ENCODE measurements at places on chromosomes 6 and 20. TPM values are rescaled to one million over a fixed set of nuclear protein-coding genes. Genes with fewer than 3 reads are reported as not detected.

CLPSL2 gene
- total RNA-seq, result not detected

ABHD16B gene
- total RNA-seq, result not detected

ZNF831 gene
- total RNA-seq, result not detected

GRIK2 gene
- total RNA-seq, result 0.07 TPM

FOXC1 gene
- total RNA-seq, result not detected

HUS1B gene
- 2.2 TPM for total RNA-seq

EYS gene
- total RNA-seq, result not detected

POU5F1 gene
- total RNA-seq, result not detected

NPEPL1 gene
- 16.8 TPM for total RNA-seq

BMP6 gene
- total RNA-seq, result 0.07 TPM

SLC32A1 gene
- not detected for total RNA-seq

RAD21L1 gene
- not detected for total RNA-seq

MPIG6B gene
- not detected for total RNA-seq

PPP1R16B gene
- 0.04 TPM for total RNA-seq

HMGCLL1 gene
- total RNA-seq, result not detected

CLVS2 gene
- not detected for total RNA-seq

GTF2H4 gene
- 23.4 TPM for total RNA-seq

OR2J3 gene
- total RNA-seq, result not detected

PRR3 gene
- total RNA-seq, result 30.6 TPM

PROKR2 gene
- total RNA-seq, result not detected

ENPP1 gene
- total RNA-seq, result 1.1 TPM

FAM83C gene
- total RNA-seq, result not detected

Measured in Karpas-422 (cell line).